GM12878 (cell line): ENCODE measurements at places on chromosomes 4 and X.

- DNase-seq: no peak
Measured at GRCh38 chr4:36274158-36274557, 7.3 kb upstream of the DTHD1 start.

- no peak for DNase-seq
Measured at GRCh38 chr4:140833280-140833679, 77.1 kb upstream of the TBC1D9 start.

DNA sequence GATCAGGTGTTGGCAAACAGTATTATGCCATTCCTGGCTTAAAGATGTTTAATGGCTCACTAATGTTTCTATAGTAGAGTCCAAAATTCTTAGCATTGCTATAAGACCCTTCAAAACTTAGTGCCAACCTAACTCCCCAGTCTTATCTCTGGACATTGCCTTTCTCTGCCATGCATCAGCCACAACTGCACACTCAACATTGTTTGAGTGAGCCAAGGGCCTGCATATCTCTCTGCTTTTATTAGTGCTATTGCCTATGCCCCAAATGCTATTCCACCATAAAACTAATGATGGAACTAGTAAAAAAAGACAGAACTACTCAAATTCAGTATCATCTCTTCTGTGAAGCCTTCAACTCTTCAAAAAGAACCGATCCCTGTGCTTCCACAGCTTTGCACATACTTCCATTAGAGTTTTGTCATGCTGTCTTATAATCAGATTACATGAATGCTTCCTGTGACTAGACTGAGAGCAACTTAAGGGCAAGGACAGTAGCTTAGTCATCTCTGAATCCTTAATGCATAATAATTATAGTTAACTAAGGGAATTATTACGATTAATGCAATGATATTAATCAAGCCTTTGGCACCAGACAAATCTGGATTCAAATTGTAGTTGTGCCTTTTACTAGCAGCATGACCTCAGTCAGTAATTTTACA, 53.7 kb downstream of the CHM start:
- DNase-seq: no peak

DNA sequence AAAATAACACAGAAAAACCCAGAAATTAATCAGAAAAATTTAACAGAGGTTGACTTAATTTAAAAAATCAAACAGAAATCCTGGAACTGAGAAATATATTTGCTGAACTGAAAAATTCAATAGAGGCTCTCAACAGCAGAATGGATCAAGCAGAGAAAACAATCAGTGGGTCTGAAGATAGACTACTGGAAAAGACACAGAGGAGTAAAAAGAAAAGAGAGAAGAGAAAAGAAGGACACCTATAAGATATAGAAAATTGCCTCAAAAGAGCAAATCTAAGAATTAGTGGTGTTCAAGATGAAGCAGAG, 55.1 kb downstream of the HAUS3 start:
- no peak for DNase-seq

DNA sequence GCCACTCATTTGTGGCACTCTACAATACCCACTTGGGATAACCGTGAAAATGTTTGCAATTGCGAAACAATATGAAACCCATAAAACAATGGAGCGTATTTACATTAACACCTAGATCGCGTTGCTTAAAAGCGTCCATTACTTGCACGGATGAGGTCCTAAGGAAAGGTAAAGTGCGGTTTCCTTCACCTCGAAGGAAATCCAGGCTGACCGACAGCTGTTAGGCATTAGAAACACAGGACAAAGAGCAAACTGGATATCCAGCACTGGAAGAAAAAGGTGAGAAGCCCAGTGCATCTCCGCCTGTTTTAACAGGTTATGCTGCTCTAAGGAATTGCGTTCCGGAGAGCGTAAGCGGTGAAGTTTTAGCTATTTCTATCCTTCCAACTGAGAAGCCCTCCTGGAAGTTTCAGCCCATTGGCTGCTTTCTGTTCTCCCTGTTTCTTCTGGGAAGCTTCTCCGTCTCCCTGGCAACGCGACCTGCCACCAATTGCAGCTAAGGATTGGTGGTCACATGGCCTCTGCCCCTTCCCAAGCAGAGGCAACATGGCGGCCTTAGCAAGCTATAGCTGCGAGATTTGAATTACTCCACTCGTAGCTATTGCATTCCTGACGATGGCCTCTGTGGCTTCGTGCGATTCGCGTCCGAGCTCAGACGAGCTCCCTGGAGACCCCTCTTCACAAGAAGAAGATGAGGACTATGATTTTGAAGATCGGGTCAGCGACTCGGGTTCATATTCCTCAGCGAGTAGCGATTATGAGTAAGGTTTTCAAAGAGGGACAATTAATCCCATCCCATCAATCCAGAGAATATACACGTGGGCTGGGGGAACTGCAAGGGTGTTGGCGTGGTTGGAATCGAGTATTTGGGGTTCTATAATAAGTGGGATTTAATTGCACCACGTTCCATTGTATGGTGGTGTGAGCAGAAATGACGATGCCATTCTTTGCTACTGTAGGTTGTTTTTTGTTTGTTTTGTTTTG, at the start of gene INTU:
TSS of gene INTU (plus strand) at position 538 of the 984 bp plus-strand sequence. CDS start at position 616, 78 bp downstream.
- DNase-seq: no peak

DNA sequence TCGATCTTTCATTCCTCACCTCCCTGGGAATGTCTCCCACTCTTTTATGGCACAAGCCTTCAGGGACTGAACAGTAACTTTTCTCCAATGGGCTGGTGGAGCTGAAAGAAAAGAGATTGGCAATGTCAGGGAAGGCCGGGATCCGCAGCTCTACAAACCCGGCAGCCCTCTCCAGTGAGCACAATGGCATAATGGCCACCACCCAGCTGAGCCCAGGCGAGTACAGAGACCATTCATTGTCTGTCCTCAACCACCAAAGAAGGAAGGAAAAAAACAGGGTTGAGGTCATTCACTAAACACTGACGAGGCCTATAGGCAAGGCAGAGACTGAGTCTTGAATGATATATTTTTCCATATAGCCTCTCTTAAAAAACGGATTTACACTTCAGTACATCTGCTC, 3.6 kb downstream of the GEMIN8 start:
- DNase-seq: no peak

DNA sequence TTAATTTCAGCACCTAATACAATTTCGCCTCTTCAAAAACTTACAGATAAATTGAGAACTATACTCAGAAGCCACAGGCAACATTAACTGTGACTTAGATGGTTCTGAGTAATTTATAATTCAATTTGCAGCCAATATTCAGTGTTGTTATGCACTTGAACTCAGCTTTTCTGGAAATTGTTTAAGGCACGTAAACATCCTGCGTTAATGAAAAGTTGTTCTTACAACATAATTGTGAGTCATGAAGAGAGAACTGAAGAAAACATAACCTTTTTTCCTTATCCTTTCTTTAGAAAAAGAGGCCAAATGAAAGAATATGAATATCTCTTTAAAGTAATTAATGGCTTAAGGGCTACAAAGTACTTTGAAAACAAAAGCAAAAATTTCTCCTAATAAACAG, 16.6 kb upstream of the H2AZ1 start:
- no peak for DNase-seq

DNA sequence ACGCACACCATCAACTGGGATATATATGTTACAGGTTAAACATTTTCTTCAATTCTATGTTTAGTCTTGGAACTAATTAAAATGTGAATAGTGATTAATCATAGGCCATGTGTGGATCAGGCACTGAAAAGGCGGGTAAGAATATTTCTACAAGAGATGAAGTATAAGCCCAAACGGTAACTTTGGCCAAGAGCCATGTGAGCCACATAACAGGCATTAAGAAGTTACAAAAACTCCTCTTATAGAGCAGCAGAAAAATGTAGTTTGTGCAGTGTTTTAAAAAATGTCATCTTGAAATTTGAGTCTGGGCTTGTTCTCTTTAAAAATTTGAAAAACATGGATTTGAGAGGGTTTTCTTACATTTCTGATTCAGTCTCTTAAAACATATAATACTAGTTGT, 521.8 kb upstream of the DIPK2B start:
- no peak for DNase-seq

- no peak for DNase-seq
Measured at GRCh38 chr4:38743866-38744265, 38.9 kb downstream of the TLR10 start.

DNA sequence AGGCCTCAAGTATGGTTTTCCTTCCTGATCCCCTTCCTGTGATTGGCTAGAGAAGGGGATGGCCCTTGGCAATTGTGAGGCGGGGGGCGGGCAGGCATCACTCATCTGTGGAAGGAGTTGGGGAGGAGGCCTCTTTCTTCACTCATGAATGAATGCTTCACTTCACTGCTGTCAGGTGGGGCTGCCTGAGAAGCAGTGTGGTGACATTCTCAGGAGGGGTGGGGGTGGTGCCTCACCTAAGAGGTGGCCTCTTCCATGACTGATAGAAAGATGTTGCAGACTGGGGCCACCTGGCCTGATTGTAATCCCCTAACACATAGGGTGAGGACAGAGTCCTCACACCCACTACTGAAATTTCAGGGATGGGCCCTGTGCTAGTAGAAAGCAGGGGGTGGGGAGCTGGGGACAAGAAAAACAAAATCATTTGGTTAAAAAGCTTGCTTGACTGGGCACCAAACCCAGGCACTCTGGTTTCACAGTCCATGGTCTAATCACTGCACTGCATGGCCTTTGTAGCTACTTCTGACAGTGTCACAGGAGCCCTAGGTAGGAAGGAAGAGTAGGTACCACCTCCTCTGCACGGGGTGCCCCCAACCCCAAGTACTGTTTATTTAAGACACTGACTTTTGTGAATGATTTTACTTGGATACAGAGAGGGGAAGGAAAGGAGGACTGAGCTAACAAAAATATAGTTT, 5.6 kb upstream of the HOPX start:
- no peak for DNase-seq

GRCh38 chr4:77194989-77195388, 38.0 kb downstream of the CCNG2 start:
- DNase-seq: no peak

DNA sequence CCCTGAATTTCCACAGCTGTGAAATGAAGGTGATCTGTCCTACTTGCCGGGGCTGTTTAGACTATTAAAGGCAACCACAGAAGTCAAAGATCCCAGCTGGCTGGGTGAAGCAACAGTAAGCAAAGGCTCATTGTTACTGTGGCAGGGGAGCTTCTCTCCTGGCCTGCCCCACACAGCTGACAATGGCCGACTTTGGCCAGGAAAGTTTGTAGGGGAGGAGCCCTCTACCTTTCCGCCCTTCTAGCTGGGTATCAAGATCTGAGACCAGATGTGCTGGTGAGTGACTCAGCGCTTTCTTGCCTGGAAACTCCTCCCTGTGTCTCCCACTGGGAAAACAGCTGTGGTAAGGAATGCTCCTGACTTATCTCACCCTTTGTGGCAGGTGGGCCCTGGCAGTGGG, 21.1 kb downstream of the RASSF6 start:
- no peak for DNase-seq

DNA sequence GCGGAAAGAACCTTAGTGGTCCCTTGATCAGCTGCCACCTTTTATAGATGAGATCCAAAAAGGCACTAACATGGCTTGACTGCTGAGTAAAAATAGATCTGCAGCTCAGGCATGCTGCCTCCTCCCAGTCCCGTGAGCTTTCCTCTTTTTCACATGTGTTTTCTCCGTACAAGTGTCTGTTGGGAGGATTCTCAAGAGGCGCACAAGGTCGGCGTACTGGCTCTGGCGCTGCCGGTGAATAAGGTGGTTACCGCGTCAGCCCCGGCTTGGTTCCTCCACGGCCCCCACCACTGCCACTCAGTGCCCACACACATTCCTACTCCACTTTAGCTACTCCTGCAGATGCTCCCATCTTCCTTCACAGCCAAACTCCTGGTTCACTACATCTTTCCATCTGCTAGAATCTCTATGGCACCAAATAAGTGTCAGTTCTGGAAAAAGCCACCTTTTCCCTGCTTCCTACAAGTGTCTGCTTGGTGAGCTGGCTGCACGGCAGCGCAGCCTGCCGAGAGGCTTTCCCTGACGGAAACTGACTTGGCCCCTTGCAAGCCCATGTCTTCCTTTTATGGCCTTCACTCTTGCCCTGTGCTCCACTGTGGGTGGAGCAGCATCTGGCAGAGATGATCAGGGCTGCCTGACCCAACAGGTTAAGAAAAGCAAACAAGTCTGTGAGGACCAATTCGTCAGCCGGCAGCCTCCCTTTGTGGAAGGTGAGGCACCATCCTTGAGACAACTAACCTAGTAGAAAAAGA, 99.8 kb downstream of the KLHL8 start:
- DNase-seq: no peak

DNA sequence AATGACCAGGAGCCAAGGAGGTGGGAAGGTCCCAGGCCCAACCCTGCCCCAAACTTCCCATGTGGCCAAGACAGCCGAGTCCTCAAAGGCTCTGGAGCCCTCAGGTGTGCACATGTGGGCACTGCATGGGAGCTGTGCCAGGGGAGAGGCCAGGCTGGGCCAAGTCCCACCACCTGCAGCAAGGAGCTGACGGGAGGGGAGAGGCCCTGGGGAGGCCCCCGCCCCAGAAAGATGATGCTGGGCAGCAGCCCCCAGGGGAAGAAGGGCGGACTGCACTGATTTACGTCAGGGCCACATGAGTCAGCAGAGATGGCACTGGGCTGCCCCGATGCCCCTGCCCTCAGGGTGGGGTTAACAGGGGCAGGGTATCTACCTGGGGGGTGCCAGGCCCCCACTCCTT, 1.4 kb downstream of the L1CAM start:
- no peak for DNase-seq

GRCh38 chrX:85365370-85365995, 14.0 kb downstream of the POF1B start:
- no peak for DNase-seq

GRCh38 chr4:10035130-10035529, 13.8 kb upstream of the SLC2A9 start:
- DNase-seq: no peak

DNA sequence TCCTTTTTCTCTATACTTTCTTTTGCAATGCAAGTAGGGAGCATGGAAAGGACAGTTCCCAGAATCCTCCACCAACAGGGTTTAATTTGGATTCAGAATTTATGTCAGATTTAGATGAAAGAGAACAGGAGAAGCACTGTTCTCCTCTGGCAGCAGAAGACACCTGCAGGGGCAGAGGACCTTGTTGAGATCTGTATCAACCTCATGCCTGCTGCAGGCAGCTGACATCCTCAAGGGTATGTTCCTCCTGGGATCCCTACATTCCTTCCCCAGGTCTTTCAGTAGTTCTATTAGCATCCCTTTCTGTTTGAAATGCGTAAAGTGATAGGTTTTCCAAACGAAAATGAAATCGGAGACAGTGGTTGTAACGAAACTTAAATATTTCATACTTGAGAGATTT, 10.6 kb upstream of the GUCY1A1 start:
- no peak for DNase-seq

- DNase-seq: no peak
Measured at GRCh38 chr4:174066611-174067205, 216.8 kb downstream of the FBXO8 start.

DNA sequence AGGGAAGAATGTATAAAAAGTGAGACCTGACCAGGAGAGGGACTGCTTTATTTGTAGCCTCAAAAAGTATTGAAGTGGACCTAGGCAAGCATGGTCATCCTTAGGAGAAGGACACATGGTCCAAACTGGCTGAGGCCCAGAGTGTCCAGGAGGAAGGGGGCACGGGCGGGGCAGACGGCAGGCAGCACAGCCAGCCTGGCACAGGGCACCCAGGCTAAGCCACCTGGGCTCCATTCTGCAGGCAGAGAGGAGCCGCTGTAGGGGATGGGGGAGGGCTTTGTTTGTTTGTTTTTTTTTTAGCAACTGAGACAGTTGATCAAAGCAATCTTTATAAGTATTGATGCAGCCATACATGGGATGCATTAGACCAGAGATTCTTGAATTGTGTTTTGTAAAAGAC, 188.6 kb downstream of the PRDM5 start:
- DNase-seq: no peak
